Mesendoderm (in vitro differentiated cells): ENCODE measurements at places on chromosomes 3 and 15.

DNA sequence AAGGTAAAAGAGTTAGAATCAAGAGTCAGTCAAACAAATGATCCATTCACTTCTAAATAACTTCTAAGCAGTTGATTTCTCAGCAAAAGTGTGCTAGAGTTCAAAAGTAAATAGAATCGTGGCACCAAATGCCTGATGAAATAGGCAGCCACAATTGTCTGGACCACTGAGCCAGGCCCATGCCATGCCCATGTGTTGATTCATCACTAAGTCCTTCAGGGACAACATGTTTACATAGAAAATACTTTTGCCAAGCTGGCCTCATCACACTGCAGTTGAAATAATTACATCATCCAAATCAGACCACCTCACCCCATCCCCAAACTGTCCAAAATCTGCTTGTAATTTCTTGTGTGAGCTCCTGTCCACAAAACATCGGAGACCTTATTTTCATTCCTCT, 216.3 kb downstream of the IGSF11 start:
- no peak overlapping the region for H3K4me3 ChIP-seq
- DNase-seq: peak; percentile 42
- no peaks in the 10 kb centered on the region for H3K27me3 ChIP-seq
- H3K4me1 ChIP-seq: no peaks in the 10 kb centered on the region

- no peak overlapping the region for H3K4me3 ChIP-seq
- H3K27me3 ChIP-seq: no peaks in the 10 kb centered on the region
- H3K36me3 ChIP-seq: no peaks in the 10 kb centered on the region
- no peak for DNase-seq
- H3K27ac ChIP-seq: no peak overlapping the region
These were observed 39.4 kb upstream of the CD47 start for GRCh38 chr3:108130236-108130635.

DNA sequence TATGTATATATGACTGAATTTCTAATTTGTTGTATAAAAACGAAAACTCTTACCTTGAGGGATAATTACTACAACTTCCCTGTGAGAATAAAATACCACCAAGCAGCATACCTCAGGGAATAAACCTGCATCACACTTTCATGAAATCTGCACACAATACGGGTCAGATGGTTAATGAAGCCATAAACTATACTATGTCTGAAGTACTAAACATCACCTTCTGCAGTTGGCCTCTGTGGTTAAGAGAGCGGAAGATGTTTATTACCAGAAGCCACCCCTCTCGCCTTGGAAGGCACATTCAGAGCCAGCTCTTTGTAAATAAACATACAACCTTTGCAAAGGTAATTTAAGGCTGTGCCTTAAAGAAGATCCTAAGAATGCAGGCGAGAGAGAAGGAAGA, 462.1 kb upstream of the NR2F2 start:
- no peaks in the 10 kb centered on the region for H3K4me1 ChIP-seq
- H3K36me3 ChIP-seq: no peaks in the 10 kb centered on the region
- H3K4me3 ChIP-seq: no peak overlapping the region
- no peak for DNase-seq
- H3K27me3 ChIP-seq: no peaks in the 10 kb centered on the region
- H3K27ac ChIP-seq: no peak overlapping the region

DNA sequence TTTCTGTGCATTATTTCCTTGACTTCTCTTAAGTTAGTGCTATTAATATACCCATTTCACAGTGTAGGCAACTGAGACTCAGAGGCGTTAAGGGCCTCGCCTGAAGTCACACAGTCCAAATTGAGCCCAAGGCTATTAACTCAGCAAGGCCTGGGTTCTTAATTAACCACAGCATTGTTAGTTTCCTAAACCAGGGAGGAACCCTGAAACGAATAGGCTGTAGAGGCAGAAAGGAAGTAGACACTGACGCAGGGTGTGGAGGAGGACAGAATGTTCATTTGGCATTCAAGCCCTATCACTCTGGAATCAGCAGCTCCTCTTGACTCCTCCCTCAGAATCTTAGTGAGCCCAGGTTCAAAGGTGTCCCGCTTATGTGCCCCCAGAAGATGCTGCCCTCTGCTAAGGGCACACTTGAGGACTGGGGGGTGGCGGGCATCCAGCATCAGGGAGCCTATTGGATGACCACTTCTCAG, 13.9 kb downstream of the ARHGEF3 start:
- H3K36me3 ChIP-seq: no peaks in the 10 kb centered on the region
- H3K27me3 ChIP-seq: no peaks in the 10 kb centered on the region
- no peak for DNase-seq
- no peaks in the 10 kb centered on the region for H3K4me1 ChIP-seq
- H3K4me3 ChIP-seq: no peak overlapping the region
- H3K27ac ChIP-seq: no peak overlapping the region

DNA sequence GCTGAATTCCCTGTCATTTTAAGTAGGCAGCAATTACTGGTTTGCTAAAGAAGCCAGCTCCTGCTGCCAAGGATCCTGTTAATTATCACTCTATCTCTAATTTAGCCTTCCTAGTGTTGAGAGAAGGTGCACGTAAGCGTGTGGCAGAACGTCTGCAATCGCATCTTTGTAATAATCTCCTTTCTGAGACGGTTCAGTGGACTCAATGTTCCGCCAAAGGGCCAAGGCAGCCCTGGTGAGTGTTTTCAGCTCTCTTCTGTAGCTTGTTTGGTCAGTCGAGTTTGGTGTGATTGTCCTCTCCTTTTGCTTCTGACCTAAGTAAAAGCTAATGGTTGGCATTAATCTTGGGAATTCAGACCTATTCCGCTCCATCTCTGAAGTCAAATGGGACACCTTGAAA, 24.2 kb downstream of the MITF start:
- H3K36me3 ChIP-seq: no peaks in the 10 kb centered on the region
- H3K4me1 ChIP-seq: no peaks in the 10 kb centered on the region
- no peak overlapping the region for H3K27ac ChIP-seq
- no peak overlapping the region for H3K4me3 ChIP-seq
- no peaks in the 10 kb centered on the region for H3K27me3 ChIP-seq
- DNase-seq: no peak

DNA sequence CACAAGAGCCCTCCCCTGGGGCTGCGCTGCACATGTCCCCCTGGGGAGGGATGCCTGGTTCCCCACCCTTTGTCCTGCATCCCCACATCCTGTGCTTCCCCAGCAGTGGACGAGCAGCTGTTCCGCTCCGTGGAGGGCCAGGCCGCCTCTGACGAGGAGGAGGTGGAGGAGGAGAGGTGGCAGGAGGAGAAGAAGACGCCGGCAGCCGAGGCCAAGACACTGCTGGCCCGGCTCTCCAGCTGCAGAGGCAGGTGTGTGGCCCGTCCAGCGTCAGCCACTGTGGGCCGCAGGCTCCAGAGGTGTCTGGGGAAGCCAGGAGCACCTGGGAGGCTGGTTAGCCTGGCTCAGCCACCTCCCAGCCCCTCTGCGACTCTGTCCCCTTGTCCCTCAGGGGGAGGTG, 27.9 kb upstream of the GP9 start:
- DNase-seq: no peak
- no peaks in the 10 kb centered on the region for H3K36me3 ChIP-seq

DNA sequence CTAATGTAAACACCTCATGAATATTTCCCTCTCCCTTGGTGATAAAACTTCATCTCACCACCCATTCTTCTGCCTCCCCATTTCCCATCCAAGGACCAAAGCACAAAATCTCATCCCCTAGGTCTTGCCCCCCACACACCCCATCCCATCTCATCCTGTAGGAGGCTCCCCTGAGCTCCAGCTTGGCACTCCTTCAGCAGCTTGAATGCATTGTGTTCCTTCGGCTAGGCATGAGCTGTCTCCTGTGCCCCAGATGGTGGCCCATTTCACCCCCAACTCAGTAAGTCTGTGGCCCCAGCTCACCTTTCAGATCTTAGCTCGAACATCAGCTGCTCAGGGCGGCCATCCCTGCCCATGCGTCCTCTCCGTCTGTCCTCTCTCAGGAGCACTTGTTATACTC, 203.6 kb upstream of the NR2F2 start:
- DNase-seq: no peak
- H3K27ac ChIP-seq: no peak overlapping the region
- no peaks in the 10 kb centered on the region for H3K27me3 ChIP-seq

DNA sequence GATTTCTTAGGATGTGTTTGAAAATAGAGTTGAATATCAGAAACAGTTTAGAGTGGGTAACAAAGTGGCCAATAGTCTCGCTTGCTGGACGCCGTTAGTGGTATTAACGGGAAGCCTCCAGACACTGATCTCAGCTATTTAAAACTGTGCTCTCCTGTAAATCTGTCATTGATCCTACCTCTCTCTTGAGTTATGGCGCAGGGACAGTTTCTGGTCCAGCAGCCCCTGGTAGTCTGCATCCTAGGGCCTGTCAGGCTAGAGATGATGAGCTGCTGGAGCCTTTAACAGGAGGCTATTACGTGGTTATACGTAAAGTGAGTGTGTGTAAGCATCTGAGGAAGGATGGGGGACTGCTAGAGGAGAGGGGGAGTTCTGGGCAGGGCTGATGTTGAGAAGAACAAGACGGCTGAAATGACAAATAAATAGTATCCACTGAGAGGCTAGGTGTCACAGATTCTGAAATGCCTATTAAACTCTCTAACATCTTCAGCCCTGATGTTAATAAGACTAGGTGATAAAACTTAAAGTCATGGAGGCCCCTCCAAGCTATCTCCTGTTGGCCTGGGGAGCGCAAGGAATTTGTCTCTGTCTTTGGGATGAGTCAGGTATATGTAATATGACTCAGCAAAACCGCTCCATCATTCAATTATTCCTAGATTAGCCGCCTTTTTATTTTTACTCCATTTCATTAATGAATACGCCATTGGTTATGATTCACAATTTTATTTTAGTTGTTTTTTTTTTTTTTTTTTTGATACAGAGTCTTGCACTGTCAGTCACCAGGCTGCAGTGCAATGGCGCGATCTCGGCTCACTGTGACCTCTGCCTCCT, 155.7 kb downstream of the GREM1 start:
- no peak overlapping the region for H3K4me3 ChIP-seq
- H3K27ac ChIP-seq: no peak overlapping the region
- H3K36me3 ChIP-seq: no peaks in the 10 kb centered on the region
- peaks cover 3% of the 10 kb centered on the region for H3K4me1 ChIP-seq
- peak; percentile 15 for DNase-seq

GRCh38 chr3:10706156-10706739, 109.8 kb upstream of the SLC6A11 start:
- H3K36me3 ChIP-seq: no peaks in the 10 kb centered on the region
- H3K4me1 ChIP-seq: no peaks in the 10 kb centered on the region
- no peak overlapping the region for H3K4me3 ChIP-seq
- peaks cover 4% of the 10 kb centered on the region for H3K27me3 ChIP-seq
- DNase-seq: peak; percentile 52
- no peak overlapping the region for H3K27ac ChIP-seq

- H3K36me3 ChIP-seq: no peaks in the 10 kb centered on the region
- peak; percentile 19 for DNase-seq
- no peaks in the 10 kb centered on the region for H3K4me1 ChIP-seq
- H3K27me3 ChIP-seq: no peaks in the 10 kb centered on the region
- H3K27ac ChIP-seq: no peak overlapping the region
These were observed 66.8 kb downstream of the CHRNA7 start for GRCh38 chr15:32096916-32097617.

DNA sequence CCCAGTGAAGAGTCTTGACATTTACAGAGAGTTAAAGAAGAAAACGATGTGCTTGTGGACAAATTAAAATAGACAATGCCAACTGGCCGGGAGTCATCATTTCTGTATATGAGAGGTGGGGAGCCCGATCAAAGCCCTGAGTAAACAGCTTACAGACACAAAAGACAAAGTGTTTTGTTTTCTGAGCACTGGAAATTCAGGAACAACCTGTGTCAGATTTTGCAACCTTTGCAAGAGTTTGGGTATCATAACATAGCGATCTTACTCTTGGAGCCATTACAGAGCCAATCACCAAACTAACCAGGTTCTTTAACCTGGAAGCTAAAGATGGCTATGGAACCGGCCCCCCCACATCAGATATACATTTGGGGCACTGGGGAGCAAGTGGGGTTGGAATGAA, 101.9 kb upstream of the LRIG1 start:
- H3K4me3 ChIP-seq: no peak overlapping the region
- H3K27ac ChIP-seq: no peak overlapping the region
- no peaks in the 10 kb centered on the region for H3K27me3 ChIP-seq
- DNase-seq: no peak

DNA sequence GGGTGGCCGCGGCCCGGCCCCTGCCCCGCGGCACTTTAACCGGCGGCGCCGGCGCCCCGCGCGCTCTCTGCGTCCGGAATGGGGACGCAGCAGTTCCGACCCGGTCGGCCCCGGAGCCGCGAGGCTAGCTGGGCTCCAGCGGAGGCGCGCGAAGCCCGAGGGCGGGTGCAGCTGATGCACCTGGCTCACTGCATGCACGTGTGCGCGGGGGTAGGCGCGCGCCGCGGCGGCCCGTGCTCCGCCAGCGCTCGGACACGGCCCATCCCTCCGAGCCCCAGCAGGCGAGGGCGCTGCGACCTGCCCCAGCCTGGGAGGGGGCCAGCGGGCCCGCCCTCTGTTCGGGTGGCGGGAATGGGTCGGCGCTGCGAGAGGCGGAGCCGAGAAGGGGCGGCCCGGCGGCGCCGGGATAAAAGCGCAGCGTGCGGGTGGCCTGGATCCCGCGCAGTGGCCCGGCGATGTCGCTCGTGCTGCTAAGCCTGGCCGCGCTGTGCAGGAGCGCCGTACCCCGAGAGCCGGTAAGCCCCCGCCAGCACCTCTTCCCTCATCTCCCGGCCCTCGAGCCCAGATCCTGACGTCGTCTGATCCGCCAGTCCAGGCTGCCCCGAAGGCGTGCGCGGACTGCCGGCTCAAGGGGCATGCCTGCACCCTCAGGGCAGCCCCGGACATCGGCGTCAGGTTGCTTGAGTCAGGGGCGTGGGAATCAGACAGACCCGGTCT, at the start of the genes CHDH and IL17RB:
CHDH (minus strand) TSS at position 286 of the 717 bp plus-strand sequence. CDS start 22,411 bp downstream, outside the sequence.
IL17RB (plus strand) TSS at position 435 of the 717 bp plus-strand sequence; CDS start at position 456, 21 bp downstream.
- H3K4me1 ChIP-seq: peaks cover 10% of the 10 kb centered on the region
- peak within 1 kb of the TSS; percentile 31 for H3K4me3 ChIP-seq
- peaks cover 3% of the 10 kb centered on the region for H3K27me3 ChIP-seq

DNA sequence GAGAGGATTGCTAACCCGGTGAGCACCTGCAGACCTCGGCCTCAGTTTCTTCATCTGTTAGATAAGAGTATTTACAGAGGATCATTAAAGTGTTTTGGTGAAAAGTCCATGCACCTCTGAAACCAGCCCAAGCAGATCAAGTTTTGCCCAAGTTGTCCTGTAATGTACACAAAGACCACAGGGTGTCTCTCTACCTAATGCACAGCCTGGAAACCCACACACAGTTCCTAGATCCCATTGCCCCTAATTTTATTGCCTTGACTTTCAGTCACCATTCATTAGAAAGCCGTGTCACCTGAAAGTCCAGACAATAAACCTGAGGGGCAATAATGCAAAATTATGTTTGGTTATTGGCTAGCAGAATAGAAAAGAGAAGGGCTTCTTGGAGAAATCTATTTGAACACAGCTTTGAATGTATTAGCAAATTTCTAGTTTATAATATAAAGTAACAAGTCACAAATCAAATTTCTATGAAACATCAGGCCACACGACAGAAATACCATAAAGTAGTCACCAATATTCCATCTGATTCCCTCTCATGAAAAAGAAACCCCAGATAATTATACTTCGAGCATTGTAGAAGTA, 161.3 kb upstream of the SLC2A2 start:
- H3K4me1 ChIP-seq: peaks cover 7% of the 10 kb centered on the region
- peak; percentile 72 for DNase-seq
- H3K36me3 ChIP-seq: no peaks in the 10 kb centered on the region

- H3K4me3 ChIP-seq: no peak overlapping the region
- DNase-seq: no peak
- H3K4me1 ChIP-seq: no peaks in the 10 kb centered on the region
- H3K27me3 ChIP-seq: no peaks in the 10 kb centered on the region
- H3K36me3 ChIP-seq: no peaks in the 10 kb centered on the region
- H3K27ac ChIP-seq: no peak overlapping the region
These were observed 251.5 kb downstream of the GABRG3 start for GRCh38 chr15:27222479-27222878.

- no peaks in the 10 kb centered on the region for H3K4me1 ChIP-seq
- no peaks in the 10 kb centered on the region for H3K36me3 ChIP-seq
- no peak overlapping the region for H3K4me3 ChIP-seq
- H3K27me3 ChIP-seq: no peaks in the 10 kb centered on the region
- H3K27ac ChIP-seq: no peak overlapping the region
These were observed 152.7 kb downstream of the CHSY1 start for GRCh38 chr15:101099183-101099582.
